ENCODE measurements at places on chromosomes 11 and 22.

GRCh38 chr22:38653741-38654140, 2.5 kb downstream of the FAM227A start:
- DNase-seq: no peak

GRCh38 chr11:66071381-66071801, 1.3 kb downstream of the PACS1 start:
- DNase-seq: no peak

DNA sequence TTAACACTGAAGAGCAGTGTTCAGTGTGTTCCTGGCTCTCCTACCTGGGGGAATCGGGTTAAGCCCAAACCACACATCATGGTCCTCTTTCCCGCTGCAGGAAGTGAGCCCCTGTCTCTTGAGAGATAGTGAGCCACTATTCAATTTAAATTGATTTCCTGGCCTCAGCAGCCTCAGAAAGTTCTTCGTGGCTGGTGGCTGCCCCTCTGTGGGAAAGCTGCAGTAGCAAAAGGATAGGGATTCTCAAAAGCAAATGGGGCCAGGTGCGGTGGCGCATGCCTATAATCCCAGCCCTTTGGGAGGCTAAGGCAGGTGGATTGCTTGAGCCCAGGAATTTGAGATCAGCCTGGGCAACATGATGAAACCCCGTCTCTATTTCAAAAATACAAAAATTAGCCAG, 49.1 kb upstream of the CD5 start:
- DNase-seq: no peak

DNA sequence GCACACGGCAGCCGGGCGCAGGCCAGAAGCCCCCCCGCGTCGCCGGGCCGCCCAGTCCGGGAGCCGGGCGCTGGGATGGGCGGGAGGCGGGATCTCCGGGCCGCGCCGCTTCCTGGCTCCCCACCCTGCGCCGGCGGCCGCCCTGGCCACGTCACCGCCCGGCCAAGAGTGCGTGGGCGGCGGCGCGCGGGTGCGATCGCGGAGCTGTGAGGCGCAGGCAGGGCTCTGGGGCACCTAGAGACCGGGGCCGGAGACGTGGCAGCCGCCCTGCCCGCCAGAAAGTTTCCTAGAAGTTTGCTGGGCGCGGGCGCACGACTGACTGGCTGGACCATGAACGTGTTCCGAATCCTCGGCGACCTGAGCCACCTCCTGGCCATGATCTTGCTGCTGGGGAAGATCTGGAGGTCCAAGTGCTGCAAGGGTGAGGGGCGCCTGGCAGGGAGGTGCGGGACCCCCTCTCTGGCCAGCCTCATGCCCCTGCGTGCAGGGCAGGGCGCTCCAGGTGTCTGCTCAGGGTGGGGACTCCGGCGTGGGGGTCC, at the start of gene KDELR3:
Gene KDELR3 (plus strand): TSS at position 193 of the 539 bp plus-strand sequence. CDS start 138 bp downstream, at position 331.
- DNase-seq: no peak

DNA sequence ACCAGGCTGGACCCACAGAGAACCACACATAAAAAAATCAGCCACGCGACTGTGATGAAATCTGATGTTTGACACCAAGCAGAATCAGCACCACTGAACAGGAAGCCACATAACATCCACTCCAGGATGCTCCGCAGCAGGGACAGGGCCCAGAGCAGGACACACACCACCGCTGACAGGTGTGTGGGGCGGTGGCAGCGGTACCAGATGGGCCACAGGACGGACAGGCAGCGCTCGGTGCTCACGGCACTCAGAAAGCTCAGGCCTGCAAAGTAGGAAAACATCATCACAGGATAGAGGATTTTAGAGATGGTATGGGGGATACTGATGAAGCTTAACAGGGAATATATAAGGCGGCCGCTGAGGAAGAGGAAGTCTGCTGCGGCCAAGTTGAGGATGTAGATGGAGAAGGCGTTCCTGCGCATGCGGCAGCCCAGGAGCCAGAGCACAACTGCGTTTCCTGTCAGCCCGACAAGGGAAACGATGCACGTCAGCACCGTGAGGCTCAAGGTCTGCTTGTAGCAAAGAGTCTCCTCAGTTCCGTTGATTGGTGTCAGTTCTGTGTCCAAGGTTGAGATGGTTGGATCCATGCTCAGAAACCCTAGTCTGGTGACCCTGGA, 4.9 kb downstream of the MRGPRX1 start:
- DNase-seq: no peak

GRCh38 chr11:82765466-82766034, 31.9 kb upstream of the FAM181B start:
- no peak for DNase-seq

GRCh38 chr11:90250970-90251369, 28.1 kb upstream of the CHORDC1 start:
- DNase-seq: no peak

DNA sequence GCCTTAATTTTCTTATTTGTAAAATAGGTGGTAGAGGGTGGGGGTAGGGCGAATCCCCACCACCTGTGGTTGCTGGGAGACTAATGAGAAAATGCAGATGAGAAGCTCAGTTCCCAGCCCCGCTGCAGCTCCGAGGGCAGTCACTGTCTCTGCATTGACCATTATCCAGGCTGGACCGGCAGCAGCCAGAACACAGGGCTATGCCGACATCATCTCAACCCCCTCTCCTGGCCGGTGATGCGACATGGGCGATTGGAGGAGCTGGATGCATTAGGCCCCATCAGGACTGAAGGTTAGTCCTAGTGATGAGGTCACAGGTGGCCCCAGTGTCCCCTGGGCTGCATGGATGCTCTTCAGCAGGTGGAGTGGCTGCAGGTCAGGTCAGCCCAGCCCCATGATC, 412.4 kb downstream of the CTTN start:
- DNase-seq: no peak

GRCh38 chr11:75454987-75455386, 22.0 kb upstream of the KLHL35 start:
- no peak for DNase-seq
